ENCODE measurements at places on chromosomes 12 and 14. TPM values are rescaled to one million over a fixed set of nuclear protein-coding genes. Genes with fewer than 3 reads are reported as not detected.

- no peak for DNase-seq
Measured at GRCh38 chr12:53218551-53219291, 11.7 kb upstream of the ITGB7 start.

The RTRAF gene
- 183 TPM for total RNA-seq

DNA sequence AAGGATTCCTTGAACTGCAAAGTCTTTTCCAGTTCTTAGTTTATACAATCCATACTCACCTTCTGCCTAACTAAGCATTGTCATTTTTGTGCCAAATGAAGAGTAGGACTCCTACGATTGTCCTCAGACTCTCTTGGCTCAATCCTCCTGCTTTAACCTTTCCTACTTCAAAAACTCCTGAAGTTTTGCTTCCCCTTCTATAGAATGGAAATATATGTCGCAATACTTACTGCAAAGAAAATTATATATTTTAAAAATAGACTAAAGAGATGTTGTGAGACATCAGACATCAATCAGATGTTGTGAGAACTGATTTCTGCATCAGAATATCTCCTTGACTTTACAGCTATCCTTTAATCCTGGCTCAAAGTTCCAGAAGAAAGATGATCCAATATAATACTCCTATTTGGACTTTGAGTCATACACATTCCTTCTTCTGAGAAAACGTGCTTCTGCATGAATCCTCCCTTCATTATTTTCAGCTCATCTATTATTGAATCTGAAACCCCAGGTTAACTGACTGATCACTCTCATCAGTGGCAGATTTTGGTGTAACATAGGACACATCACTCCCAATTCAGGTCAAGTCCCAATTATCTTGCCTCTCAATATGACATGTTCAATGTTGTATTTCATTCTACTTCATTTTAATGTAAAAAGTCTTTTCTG is 48.8 kb downstream of the A2M start:
- DNase-seq, result no peak

- no peak for DNase-seq
Measured at GRCh38 chr12:52188658-52189057, 3.2 kb downstream of the KRT80 start.

The TROAP gene
- 30.8 TPM for total RNA-seq

The EEA1 gene
- total RNA-seq, result 26.2 TPM

The CLEC1B gene
- total RNA-seq, result 0.51 TPM

- no peak for DNase-seq
Measured at GRCh38 chr14:54848910-54849309, 53.7 kb downstream of the GCH1 start.

DNA sequence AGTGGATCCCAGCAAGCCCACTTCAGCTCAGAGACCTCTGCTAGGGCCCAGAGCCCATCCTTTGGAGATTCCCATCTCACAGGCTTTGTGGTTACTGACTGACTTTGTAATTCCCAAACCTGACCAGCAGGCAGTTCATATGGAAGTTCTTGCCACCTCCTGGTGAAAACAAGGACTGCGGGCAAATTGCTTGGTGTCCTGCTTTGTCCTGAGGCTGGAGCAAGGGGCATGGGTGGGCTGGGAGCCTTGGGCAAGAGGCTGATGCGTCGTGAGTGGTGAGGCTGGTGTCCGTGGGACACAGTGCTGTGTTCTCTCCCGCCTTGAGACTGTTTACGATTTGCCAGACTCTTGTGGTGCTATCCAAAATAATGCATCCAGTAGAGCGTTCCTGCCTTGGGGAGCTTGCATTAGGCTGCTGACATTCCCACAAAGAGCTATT is 91.0 kb downstream of the LRRC74A start:
- no peak for DNase-seq

- DNase-seq, result no peak
Measured at GRCh38 chr14:90671382-90672234, 144.6 kb downstream of the TTC7B start.

GRCh38 chr14:71371711-71372396 is 464.6 kb downstream of the PCNX1 start:
- no peak for DNase-seq

All from mesothelial cell of epicardium (in vitro differentiated cells).